OCI-M1 (cell line): ENCODE measurements at places on chromosomes 4 and X.

- no peak for DNase-seq
Observed at GRCh38 chrX:109312757-109313156, 169.1 kb downstream of the GUCY2F start.

- DNase-seq, result peak; percentile 49
Observed at GRCh38 chr4:80079255-80079923, 6.4 kb upstream of the ANTXR2 start.

DNA sequence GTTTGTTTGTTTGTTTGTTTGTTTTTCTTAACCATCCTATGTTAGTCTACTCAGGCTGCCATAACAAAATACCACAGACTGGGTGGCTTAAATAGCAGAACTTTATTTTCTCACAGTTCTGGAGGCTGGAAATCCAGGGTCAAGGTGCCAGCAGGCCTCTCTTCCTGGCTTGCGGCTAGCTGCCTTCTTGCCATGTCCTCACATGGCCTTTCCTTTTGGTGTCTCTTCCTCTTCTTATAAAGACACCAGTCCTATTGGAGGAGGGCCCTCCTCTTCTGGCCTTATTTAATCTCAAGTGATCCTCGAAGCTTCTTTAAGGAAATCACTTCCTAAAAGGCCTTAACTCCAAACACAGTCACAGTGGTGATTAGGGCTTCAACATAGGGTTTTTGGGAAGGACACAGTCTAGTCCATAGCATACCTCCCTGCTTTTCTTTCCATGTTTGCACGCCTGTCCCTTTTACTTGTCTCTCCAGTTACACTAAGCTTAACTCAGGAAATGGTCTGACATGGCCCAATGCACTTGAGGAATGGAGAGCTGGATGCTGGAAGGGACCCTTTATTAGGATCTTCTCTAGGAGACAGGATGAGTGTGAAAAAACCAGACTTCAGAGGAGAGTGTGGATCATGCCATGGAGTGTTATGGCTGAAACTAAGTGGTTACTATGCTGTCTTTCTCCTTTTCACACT, 36.0 kb upstream of the MGST2 start:
- peak; percentile 21 for DNase-seq

- peak; percentile 76 for DNase-seq
Observed at GRCh38 chr4:132227151-132227856, 921.8 kb upstream of the PCDH10 start.

DNA sequence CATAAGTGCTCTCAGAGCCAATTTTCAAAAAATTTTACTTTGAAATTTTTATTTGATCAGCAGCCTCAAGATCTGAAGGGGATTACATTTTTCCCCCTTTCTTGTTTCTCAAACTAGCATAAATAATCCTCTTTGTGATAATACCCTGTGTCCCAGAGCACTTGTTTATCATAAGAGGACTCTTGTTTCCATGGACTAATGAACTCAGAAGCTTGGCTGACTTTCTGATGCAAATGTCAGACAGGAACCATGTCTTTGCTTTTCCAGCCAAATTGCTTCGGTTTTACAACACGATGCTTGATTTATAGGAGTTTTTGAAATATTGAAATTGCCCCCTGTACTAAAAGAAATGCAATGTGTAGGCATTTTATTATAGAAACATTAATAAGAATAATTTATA, 859.3 kb upstream of the LCORL start:
- DNase-seq, result no peak

DNA sequence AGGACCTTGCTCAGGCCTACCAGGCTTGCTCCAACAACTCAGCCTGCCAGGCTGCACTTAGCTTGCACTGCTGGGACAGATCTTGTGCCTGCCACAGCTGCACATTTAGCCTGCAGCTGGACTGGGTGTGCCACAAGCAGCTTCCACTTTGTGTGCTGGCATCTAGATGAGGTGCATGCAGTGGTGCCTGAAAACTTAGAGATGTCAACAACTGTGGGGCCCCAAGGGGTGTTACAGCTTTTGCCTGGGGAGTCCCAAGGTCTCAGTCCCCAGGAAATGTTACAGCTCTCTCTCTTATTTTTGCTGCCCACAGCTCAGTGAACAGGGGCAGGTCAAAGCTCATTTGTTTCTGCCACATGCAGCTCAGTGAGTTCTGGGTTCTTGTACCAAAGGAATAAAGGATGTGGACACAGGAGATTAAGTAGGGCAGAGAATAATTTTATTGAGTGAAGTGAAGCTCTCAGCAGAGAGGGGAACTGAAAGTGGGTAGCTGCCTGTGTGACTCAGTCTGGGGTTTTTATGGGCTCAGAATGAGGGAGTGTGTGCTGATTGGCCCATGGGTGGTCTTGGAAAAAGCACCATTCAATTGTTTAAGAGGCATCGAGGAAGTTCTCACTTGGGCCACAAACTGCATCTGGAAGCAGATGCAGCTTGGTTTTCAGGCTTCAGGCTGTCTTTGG, 828.3 kb downstream of the TECRL start:
- no peak for DNase-seq

DNA sequence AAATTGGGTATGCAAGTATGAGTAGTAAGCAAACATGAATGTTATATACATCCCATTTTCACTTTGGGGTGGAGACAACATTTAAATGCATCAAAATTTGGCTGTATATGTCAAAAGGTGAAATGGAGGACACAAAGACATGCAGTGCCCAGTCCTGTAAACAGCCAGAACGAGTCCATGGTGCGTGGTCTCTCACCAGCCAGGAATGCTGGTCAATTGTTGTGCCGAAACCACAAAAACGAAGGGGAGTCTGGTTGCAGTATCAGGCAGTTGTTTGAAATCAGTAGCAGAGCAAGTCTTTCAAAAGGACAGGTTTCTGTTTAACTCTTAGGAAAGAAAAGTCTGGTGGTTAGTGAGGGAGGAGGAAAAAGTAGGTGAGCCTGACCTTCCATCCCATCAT, 22.3 kb upstream of the RNF150 start:
- DNase-seq, result no peak

DNA sequence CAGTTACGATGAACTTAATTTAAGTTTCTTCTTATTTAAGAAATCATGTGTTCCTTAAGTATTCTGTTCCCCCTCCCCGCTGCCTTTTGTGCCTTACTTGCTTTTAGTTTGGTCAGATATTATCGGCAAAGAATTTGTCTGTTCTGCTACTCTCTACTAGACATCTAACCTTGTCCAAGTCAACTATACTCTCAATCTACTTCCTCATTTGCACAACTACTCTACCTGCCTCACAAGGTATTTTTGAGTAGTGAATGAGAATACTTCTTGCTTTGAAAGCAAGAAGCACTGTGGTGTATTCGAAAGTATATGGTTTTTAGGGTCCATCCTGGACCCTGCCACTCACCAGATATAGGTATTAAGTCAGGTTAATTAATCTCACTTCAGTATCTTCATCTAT, 8.0 kb upstream of the KLHL5 start:
- DNase-seq, result no peak

DNA sequence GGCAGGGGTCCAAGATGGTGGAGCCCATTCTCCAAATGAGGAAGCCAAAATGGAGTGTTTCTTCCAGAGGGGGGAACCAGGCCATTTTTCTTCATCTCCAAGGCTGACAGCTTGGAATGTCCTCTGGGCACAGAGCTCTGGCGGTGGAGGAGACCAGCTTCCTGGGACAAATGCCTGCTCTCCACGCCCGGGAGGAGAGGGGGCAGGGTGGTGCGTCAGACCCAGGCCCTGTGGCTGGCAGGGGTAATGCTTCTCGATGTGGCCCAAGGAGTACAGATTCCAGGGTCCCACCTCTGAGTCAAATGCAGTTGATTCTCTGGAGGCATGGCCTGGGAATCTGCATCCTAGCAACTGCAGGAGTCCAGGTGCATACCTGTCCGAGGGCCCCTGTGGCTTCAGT, 44.6 kb upstream of the ADRA2C start:
- no peak for DNase-seq

DNA sequence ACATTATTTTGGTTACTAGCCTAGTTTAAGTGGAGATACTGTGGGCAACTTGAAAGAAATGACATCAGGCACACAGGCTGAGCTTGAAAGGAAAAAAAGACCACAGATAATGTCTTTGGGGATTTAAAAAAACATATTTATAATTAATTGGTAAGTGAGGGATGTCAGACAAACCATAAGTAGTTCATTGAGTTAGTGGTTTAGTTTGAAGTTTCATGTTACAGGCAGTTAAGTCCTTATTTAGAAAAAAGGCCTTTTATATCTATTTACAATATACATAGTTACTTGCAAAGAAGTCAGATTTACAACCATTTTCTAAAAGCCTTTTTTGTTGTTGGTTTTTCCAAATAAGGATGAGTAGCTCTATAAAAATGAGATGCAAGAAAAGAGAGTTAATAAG, 89.2 kb downstream of the CDS1 start:
- DNase-seq, result no peak

GRCh38 chr4:76607846-76608245, 172.8 kb downstream of the SHROOM3 start:
- no peak for DNase-seq

GRCh38 chr4:104693601-104694201, 199.0 kb upstream of the CXXC4 start:
- peak; percentile 32 for DNase-seq

GRCh38 chr4:23922013-23922412, 32.2 kb upstream of the PPARGC1A start:
- DNase-seq, result no peak

- DNase-seq, result no peak
Observed at GRCh38 chr4:98571161-98571786, 87.1 kb downstream of the TSPAN5 start.

GRCh38 chr4:149292425-149293007, 523.1 kb downstream of the IQCM start:
- DNase-seq, result no peak

DNA sequence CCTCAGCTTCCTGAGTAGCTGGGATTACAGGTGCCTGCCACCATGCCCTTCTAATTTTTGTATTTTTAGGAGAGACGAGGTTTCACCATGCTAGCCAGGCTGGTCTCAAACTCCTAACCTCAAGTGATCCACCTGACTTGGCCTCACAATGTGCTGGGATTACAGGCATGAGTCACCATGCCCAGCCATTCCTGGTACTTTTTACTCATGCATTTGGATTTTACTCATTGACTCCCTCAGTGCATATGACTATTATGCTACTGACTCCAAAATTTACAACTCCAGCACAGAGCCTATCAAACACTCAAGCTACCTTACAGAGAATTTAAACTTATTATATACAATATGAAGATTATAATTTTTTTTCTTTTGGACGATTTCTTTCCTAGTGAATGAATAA, 199.9 kb downstream of the CXXC4 start:
- no peak for DNase-seq

DNA sequence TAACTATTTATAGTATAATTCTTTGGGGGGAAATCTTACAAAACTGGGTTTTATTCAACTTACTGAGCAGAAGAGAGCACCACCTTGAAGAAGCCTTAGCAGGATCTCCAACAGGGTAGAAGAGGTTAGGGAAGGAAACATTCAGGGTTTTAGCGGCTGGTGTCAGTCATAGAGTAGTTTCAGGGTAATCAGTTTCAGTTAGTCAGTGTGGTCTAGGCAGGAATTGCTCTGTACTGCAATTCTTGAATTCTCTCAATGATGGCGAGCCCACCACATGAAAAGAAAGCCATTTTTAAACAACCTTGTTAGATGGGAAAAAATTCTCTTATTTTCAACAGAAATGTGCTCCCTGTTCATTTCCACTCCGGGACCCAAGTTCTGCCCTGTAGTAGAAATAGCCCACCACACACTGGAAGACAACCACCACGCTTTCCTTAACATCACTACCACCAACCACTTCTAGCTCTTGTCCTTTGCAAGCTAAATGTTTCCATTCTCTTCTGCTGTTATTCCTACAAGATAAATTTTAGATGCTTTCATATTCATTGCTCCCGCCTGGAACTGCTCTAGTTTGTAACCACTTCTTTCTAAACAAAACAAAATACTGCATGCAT, 25.9 kb downstream of the COL25A1 start:
- DNase-seq, result no peak

GRCh38 chr4:123060039-123060770, 137.8 kb upstream of the NUDT6 start:
- DNase-seq, result peak; percentile 14

GRCh38 chr4:30720021-30720660, at the start of gene PCDH7:
PCDH7 (plus strand) TSS chr4:30720369; CDS start chr4:30721423, 1,054 bp downstream.
- peak; percentile 68 for DNase-seq

- no peak for DNase-seq
Observed at GRCh38 chrX:115491766-115492165, 69.2 kb upstream of the PLS3 start.

DNA sequence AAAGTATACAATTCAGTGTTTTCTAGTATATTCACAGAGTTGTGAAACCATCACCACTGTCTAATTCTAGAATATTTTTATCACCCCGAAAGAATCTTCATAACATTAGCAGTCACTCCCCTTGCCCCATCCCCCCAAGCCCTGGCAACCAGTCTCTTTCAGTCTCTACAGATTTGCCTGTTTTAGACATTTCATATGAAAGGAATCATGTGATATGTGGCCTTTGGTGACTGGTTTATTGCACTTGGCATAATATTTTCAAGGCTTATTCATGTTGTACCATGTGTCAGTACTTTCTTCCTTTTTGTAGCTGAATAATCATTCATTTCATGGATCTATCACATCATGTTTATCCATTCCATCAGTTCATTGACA, 371.7 kb downstream of the AFF2 start:
- no peak for DNase-seq

GRCh38 chrX:26470941-26471340, 255.0 kb downstream of the MAGEB5 start:
- DNase-seq, result no peak

DNA sequence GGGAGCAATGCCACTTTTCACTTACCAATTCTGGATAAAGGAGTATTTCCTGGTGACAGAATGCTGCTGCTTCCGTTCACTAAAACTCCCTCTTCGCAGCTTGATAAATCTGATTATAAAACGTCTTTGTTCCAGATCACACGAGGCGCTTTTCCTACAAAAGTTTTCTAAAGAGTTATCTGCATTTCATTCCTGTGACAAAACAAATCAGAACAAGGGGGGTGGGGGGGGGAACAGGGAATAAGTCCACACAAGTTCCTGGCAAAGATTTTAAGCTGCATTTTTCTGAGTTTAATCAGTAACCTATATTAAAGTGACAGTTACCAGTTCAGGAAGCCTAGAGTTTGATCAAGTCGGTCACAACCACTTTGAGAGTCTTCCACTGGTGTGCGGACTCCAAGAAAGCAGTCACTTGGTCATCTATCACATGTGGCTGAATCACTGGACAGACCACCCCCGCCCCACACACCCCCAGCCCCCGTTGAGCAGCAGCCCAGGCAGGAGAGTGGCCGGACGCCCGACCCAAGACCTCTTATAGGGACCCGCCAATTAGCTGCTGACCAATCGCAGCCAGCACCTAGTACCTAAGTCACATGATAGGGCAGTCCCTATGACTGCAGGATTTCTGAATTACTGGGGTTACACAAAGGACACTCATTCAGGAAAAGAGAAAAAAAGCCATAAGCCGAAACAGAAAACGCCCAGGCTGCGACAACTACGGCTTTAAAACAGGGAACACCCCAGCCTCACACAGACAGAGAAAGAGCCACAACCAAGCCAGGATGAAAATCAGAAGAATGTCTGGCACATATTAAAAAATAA, 569.3 kb upstream of the DIPK2B start:
- peak; percentile 87 for DNase-seq

GRCh38 chr4:13174001-13174400, 310.1 kb downstream of the RAB28 start:
- DNase-seq, result no peak

- peak; percentile 72 for DNase-seq
Observed at GRCh38 chr4:8917868-8918783, 46.5 kb upstream of the HMX1 start.

GRCh38 chr4:78484574-78484973, 67.0 kb upstream of the ANXA3 start:
- peak; percentile 93 for DNase-seq
